Activated CD4-positive, alpha-beta T cell treated with anti-CD3 and anti-CD28 coated beads, Interleukin-2, amount 10 ng/mL, durations not matched to agents 24 days and 14 days (primary cell): ENCODE measurements at places on chromosomes 2 and 18. TPM values are rescaled to one million over a fixed set of nuclear protein-coding genes. Genes with fewer than 3 reads are reported as not detected.
A peak's percentile ranks its signal among the peaks of the same experiment; 100 is the strongest.

DNA sequence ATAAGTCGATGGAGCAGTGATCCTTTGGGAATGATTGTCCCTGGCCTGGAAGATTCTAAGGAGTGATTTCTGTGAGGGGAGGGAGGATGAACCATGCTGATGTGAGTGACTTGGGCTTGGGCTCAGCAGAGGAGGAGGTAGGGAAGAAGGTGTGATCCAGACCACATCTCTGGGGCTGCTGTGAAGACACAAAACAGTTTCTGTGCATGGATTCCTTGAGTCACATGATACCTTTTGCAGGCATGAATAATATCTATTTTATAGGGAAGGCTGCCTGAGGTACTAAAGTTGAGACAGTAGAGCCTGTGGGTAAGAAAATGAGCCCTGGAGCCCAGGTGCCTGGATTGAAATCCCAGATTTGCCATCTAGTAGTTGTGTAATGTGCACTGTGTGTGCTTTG, 29.8 kb downstream of the SLC1A4 start:
- no peak for DNase-seq

GRCh38 chr18:21000667-21001066, 110.9 kb downstream of the ROCK1 start:
- no peak for DNase-seq

DNA sequence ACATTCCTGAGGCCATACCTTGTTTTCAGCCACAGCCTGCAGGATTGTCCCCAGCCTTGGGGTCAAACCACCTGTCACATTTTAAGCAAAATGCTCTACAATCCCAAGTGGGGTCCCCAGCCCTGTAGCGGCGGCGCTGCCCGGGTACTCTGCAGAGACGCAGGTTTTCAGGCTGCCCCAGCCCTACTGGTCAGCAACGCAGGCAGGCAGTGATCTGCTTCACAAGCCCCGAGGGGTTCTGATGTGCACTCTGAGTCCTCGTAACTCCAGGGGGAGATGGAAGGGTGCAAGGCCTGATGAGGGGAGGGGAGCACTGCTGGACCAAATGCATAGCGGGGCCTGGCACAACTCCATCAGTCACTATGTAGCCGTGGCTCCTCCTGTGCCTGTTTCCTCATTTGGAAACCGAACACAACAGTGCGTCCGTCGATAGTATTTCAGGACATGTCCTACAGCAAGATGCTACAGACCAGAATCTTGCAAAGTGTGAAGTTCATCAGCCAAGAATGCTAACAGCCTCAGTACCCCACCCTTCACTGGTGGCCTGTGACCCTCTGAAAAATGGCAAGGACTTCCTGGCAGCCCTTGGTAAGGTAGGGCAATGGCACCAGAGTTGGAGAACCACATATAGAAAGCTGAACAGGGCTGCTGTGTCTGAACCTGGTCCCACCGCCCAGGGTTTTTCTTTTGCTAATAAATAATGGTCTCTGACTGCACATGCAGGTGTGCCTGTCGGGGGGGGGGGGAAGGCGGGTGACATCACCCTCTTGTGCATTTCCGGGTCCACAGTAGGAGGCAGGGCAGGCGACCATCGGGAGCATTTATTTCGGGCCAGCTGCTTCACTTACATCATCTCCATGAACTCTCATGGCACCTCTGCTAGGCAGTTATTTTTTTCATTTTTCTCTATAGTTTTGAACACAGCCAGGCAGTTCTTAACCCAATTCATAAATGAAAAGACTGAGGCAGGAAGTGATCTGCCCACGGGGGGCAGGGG, 50.6 kb upstream of the TFCP2L1 start:
- no peak for DNase-seq

- peak; percentile 85 for DNase-seq
These were observed 2.4 kb upstream of the HOXD12 start for GRCh38 chr2:176096986-176097819.

- DNase-seq, result no peak
These were observed 11.1 kb upstream of the SLC4A10 start for GRCh38 chr2:161613161-161613560.

- DNase-seq, result no peak
These were observed 39.2 kb upstream of the IL1R2 start for GRCh38 chr2:101952551-101952950.

GRCh38 chr2:61114147-61114546, 47.8 kb upstream of the C2orf74 start:
- no peak for DNase-seq

DNA sequence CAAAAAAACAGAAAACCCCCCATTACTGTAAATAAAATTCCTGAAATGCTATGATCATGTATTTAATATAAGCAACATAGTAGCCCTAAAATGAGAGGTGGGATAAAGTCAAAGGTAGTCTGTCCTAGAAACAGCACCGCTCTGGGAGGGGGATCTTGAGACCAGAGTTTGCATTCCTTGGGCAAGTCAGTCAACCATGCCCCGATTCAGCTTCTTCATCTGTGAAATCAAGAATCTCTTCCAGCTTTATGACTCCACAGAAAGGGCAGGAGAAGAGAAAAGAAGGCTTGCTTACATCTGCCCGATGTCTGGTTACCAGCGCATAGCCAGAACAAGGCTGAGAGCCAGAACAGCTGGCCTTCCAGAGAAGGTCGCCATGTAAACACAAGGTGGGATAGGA, 2.1 kb upstream of the FBLN7 start:
- DNase-seq, result no peak

DNA sequence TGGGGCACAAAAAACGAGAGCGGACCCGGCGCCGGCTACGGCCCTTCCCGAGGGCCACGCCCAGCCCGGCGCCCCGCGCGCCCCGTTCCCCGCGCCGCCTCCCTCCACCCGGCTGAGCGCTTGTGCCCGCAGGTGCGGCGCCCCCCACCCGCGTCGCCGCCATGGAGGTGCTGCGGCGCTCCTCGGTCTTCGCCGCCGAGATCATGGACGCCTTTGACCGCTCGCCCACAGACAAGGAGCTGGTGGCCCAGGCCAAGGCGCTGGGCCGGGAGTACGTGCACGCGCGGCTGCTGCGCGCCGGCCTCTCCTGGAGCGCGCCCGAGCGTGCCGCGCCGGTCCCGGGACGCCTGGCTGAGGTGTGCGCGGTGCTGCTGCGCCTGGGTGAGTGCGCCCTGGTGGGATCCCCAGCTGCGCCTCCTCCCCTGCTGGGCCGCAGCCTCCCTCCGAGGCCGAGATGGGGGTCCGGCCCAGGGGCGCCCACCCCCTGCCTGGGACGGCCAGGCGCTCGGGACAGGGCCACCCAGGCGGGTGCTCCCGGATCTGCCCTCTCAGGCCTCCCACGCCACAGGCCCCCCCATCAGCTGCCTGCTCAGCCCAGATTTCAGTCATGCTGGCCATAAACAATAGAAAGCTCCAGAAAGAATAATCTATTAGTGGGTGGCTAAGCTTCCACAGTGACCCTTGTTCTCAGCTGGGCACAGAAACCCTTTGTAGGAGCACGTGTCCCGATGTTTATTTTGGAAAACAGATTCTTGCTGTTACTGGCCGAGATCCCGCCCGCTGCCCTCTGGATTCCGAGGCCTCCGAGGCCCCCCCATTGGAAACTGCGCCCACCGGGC, 997 bp downstream of the BOK start:
- peak; percentile 60 for DNase-seq

ANTXR1 gene
- 0.09 TPM in 1 of 2 replicates, not detected in the other for total RNA-seq

EPAS1 gene
- total RNA-seq, result 16.2 and 19.4 TPM in 2 replicates

MAIP1 gene
- 27.9 and 29.6 TPM in 2 replicates for total RNA-seq
